ENCODE measurements at places on chromosomes 11 and 22. TPM values are rescaled to one million over a fixed set of nuclear protein-coding genes. Genes with fewer than 3 reads are reported as not detected.

BARX2 gene
- total RNA-seq, result not detected

GRIA4 gene
- total RNA-seq, result 3.7 TPM

TSGA10IP gene
- not detected for total RNA-seq

TTC28 gene
- 44.1 TPM for total RNA-seq

DNA sequence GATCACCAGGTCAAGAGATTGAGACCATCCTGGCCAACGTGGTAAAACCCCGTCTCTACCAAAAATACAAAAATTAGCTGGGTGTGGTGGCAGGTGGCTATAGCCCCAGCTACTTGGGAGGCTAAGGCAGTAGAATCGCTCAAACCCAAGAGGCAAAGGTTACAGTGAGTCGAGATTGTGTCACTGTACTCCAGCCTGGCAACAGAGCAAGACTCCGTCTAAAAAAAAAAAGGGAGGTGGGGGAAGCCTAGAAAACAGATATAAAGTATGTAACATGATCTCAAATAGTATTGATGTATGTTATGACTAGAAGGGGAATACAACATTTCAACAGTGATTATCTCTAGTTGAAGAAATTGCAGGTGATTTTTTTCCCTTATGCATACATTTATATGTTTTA is 61.4 kb downstream of the SLC1A2 start:
- DNase-seq, result no peak

GRCh38 chr11:68016161-68016903 is 6.2 kb downstream of the ALDH3B1 start:
- no peak for DNase-seq

Data from aorta (tissue), 5 donors.